Neuronal stem cell (in vitro differentiated cells): ENCODE measurements at places on chromosomes 4 and X.
A peak's percentile ranks its signal among the peaks of the same experiment; 100 is the strongest.

DNA sequence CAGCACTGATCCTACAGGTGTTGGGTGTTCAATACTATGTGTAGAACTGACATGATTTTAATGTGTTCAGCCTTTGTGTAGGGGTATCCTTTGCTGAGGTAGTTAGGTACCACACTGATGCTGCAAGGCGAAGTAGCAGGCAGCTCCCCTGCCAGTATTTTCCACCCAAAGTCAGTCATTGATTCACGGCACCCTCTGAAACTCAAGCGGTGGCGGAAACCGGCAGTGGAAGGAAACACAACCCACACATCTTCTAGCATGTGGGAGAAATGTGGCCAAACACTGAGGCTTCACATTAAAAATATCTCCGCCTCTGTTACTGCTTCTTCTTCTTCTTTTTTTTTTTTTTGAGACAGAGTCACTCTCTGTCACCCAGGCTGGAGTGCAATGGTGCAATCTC lies 126.3 kb downstream of the AASDH start:
- no peak for DNase-seq

DNA sequence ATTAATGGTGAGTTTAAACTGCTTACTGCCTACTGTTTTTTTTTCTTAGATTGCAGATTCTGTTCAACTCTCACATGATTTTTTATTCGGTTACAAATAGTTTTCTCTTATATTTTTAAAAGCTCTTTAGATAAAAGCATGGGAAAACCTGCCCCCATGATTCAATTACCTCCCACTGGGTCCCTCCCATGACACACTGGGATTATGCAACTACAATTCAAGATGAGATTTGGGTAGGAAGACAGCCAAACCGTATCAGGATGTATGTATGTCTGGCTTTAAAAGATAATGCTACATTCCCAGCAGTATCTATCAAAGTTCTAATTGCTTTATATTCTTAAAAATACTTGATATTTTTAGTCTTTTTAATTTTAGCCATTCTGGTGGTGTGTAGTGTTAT lies 131.5 kb downstream of the JADE1 start:
- DNase-seq, result no peak

GRCh38 chrX:38961936-38962335 lies 160.7 kb downstream of the MID1IP1 start:
- DNase-seq, result no peak

- no peak for DNase-seq
These were observed 194.7 kb downstream of the OPHN1 start for GRCh38 chrX:68238568-68238967.

- no peak for DNase-seq
These were observed 109.6 kb upstream of the DIAPH2 start for GRCh38 chrX:96575011-96575410.

DNA sequence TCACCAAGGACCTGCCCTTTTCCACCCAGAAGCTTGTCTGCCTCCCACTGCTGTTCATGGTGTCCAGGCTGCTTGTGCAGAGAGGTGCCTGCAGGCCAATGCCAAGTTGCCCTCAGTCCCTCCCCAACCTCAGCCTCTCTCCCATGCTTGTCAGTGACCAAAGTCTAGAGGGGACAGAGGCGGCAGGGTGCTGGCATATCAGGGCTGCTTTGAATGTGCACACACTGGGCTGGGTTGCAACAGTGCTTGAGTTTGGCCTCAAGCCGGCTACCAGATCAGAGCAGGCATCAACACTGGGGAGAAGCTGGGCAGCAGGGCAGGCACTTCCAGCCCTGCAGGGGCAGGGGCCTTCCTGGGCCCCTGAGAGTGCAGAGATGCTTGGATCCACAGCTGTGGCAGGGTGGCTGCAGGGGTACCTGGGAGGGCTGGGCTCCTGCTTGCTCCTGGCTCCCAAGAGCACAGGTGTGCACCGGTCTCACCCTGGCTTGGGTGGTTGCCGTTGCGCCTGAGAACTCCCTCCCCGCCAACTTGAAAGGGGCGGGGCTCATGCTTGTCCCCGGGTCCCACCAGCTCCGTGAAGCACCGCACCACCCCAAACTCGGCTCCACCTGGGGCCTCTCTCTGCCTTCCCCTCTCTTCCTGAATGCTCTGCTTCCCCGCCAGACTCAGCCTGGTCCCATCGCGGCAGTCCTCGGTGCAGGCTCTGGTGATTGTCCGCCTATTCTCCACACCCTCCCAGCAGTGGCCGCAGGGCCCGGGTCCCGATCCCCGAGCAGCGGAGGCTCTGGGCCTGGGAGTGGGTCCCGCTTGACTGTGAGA lies 1681.9 kb upstream of the ADGRL3 start:
- DNase-seq, result no peak

DNA sequence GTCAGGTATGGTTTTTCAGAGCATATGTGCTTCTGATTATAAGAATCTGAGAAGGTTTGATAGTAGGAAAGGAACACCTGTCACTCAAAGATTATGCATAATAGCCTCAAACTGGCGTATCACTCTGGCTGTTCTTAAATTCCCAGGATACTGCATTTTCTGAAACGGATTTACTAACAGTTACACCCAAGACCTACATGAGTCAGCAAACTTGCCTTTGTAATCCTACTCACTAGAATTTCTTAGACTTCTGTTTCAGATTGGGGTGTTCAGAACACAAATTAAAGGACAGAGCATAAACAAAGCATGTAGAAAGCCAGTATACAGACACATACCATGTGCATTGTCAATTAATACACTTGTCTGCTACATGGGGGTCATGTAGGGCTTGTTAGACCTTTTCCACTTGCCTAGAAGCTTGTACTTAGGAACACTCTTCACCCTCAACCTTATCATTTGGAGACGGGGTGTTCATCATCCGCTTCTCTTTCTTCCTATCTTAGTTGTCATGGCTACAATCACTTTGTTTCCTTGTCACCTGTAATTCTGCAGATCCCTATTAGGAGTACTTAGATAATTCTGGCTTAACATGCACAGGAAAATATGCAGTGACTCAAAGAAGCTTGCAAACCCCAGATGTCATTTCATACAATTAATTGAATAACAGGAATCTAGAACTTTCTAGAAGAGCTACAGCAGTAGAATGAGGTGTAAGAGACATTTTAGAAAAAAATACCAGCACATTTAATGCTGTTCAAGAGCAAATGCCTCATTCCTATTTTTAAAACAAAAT lies 593.0 kb upstream of the TENM3 start:
- DNase-seq, result no peak

DNA sequence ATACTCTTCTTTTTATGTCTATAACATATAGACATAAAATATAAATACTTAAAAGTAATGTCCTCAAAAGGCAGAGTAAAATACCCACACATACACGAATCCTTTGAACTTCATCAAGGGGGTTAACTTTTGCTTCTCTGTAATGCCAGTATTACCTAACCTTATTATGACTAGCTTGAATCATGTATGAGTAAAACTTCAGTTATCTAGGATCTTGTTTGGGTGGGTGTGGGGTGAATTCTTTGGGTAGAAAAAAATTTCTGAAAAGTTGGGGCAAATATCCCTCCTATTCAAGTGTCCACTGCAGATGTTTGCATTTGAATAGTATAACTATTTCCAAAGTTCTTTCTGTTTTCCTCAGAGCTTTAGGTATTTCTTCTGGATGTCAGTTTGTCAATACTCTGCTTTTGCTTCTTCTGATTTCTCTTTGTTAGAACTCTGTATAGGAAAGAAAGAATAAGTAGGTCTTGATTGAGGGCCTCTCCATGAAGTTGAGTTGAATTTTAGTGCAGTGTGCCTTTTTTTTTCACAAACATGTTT lies 173.8 kb downstream of the ADGRL3 start:
- DNase-seq, result no peak

DNA sequence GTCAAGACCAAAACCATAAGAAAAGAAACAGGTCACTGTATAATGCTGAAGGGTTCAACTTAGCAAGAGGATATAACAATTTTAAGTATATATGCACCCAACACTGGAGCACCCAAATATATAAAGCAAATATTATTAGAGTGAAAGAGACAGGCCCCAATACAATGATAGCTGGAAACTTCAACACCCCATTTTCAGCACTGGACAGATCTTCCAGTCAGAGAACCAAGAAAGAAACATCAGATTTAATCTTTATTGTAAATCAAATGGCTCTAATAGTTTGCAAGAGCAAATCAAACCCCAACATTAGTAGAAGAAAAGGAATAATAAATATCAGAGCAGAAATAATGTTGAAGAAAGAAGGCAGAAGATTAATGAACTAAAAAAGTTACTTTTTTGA lies 36.2 kb downstream of the MAGED4 start:
- DNase-seq, result no peak

GRCh38 chrX:1281521-1281920 lies 12.9 kb downstream of the CSF2RA start:
- DNase-seq, result no peak

- DNase-seq, result no peak
These were observed 163.2 kb downstream of the SLC4A4 start for GRCh38 chr4:71501992-71502391.

GRCh38 chr4:8694226-8694625 lies 101.7 kb downstream of the CPZ start:
- DNase-seq, result no peak

DNA sequence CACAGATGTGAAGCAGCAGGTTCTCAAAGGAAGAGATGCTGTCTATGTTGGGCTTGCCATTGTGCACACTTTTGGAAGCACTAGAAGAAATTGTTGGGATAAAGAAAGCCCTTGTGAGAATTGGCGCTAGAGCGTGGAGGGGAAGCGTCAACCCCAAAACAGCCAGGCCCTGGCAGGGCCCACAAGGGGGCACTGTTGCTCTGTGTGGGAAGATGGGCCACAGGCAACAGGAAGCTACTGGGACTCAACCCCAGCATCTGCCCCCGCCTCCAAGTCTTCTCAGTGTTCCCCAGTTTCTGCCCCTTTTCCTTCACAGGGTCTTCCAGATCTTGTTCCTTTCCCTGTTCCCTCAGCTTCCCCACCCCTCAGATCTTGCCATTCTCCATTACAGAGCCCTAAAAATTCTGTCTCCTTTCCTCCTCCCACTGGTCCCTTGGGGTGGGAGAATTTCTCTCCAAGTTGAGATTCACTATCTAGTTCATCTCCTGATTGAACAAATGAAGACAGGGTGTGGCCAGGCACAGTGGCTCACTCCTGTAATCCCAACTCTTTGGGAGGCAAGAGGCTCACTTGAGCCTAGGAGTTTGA lies 85.5 kb downstream of the STARD8 start:
- peak; percentile 49 for DNase-seq

GRCh38 chrX:148037020-148037419 lies 55.9 kb downstream of the FMR1NB start:
- DNase-seq, result no peak

DNA sequence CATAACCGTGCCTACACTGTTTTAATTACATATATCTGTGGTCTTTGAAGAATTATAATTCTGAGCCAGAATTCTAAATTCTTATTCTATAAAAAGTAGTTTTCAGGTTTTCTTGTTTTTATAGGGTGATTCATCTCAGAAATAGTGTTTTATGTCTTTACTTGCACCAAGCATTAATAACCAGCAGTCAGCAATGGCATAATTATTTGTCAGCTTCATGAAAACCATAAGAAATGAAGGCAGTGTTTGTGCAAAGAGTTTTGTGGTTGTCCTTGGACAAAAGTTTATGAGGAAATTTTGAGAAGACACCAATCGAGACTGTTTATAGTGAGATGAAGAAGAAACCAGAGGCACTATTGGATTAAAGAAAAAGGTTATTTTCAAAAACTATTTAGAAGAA lies 37.2 kb downstream of the EDNRA start:
- DNase-seq, result no peak
